Activated T-cell treated with anti-CD3 and anti-CD28 coated beads, Interleukin-2, amount 50 U/mL, for 72 hours (primary cell): ENCODE measurements at places on chromosomes 7 and 10. TPM values are rescaled to one million over a fixed set of nuclear protein-coding genes. Genes with fewer than 3 reads are reported as not detected.

- H3K27me3 ChIP-seq, result peaks cover 9% of the 10 kb centered on the region
- H3K27ac ChIP-seq, result no peak overlapping the region
Measured at GRCh38 chr10:122786269-122786668, 59.4 kb downstream of the CUZD1 start.

GRCh38 chr10:24552346-24553016 is 171.2 kb downstream of the ARHGAP21 start:
- no peak overlapping the region for H3K4me3 ChIP-seq
- no peaks in the 10 kb centered on the region for H3K36me3 ChIP-seq
- peaks cover 5% of the 10 kb centered on the region for H3K4me1 ChIP-seq
- no peak for DNase-seq
- H3K27ac ChIP-seq, result no peak overlapping the region
- H3K27me3 ChIP-seq, result peaks cover 17% of the 10 kb centered on the region

GRCh38 chr10:48554656-48555055 is 50.2 kb downstream of the ARHGAP22 start:
- no peaks in the 10 kb centered on the region for H3K36me3 ChIP-seq
- DNase-seq, result no peak
- no peak overlapping the region for H3K27ac ChIP-seq
- H3K27me3 ChIP-seq, result no peaks in the 10 kb centered on the region

- no peaks in the 10 kb centered on the region for H3K27me3 ChIP-seq
- H3K4me3 ChIP-seq, result no peak overlapping the region
- no peaks in the 10 kb centered on the region for H3K4me1 ChIP-seq
- H3K36me3 ChIP-seq, result no peaks in the 10 kb centered on the region
- DNase-seq, result no peak
Measured at GRCh38 chr7:125136341-125136740, 206.7 kb upstream of the POT1 start.

DNA sequence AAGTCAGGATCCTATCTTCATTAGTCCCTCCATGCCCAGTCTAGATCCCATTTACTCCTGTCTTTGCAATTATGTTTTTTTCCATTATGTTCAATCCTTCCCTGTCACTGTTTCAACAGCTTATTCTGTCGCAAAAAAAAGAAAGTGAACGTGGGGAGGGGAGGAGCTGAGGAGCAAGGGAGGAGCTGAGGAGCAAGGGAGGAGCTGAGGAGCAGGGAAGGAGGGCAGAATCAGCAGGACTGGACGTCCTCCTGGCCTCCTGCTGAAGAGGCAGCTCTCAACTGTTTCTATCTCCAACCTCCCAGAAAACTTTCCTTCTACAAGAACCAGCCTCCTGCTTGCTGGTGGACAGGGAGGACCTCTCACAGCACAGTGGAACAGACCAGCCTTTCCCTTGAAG is 26.0 kb downstream of the LARP4B start:
- peaks cover 45% of the 10 kb centered on the region for H3K4me1 ChIP-seq
- no peak overlapping the region for H3K4me3 ChIP-seq
- no peak overlapping the region for H3K27ac ChIP-seq
- H3K36me3 ChIP-seq, result no peaks in the 10 kb centered on the region
- no peaks in the 10 kb centered on the region for H3K27me3 ChIP-seq

GRCh38 chr7:37031571-37032257 is 307.4 kb upstream of the AOAH start:
- peak overlapping the region; percentile 16 for H3K27ac ChIP-seq
- peak; percentile 54 for DNase-seq
- H3K36me3 ChIP-seq, result no peaks in the 10 kb centered on the region
- peak overlapping the region; percentile 8 for H3K4me3 ChIP-seq

GRCh38 chr10:103894441-103894864 is 23.5 kb downstream of the STN1 start:
- peak overlapping the region; percentile 42 for H3K4me3 ChIP-seq
- peaks cover 52% of the 10 kb centered on the region for H3K4me1 ChIP-seq
- no peak for DNase-seq
- H3K27ac ChIP-seq, result peak overlapping the region; percentile 97
- no peaks in the 10 kb centered on the region for H3K27me3 ChIP-seq

GRCh38 chr7:157966490-157966889 is 621.1 kb downstream of the PTPRN2 start:
- no peak overlapping the region for H3K27ac ChIP-seq
- H3K4me3 ChIP-seq, result no peak overlapping the region
- no peaks in the 10 kb centered on the region for H3K27me3 ChIP-seq
- DNase-seq, result no peak
- H3K4me1 ChIP-seq, result no peaks in the 10 kb centered on the region

DNA sequence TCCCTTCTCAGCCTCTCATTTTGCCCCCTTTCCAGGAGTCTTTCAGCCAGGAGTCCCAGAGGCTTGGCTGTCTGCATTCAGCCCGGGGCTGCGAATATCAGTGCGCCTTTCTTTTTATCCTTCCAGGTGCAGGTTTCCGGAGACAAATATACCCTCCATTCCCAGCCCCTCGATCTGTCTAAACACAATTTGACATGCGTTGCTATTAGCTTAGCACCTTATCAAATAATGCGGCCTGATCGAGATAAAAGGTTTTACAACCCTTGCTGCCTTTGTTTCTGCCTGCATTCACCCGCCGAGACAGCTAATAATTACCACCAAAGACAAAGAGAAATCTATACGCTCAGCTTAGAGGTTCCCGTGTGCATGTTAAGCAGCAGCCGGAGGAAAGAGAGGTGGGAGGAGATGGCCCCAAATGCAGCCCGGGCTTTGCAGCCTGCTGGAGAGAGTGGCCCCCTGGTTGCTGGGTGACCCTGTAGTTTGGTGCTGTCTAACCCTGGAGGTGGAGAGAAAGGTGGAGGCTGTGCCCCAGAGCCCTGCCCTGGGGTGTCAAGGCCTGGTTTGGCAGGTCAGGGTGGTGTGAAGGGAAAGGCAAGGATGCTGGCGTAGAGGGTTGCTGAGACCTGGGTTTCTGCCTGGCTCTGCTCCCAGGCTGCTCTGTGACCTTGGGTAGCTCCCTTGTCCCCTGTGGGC is 185.3 kb downstream of the RPS24 start:
- peaks cover 31% of the 10 kb centered on the region for H3K27me3 ChIP-seq
- no peak overlapping the region for H3K4me3 ChIP-seq
- no peaks in the 10 kb centered on the region for H3K36me3 ChIP-seq

DNA sequence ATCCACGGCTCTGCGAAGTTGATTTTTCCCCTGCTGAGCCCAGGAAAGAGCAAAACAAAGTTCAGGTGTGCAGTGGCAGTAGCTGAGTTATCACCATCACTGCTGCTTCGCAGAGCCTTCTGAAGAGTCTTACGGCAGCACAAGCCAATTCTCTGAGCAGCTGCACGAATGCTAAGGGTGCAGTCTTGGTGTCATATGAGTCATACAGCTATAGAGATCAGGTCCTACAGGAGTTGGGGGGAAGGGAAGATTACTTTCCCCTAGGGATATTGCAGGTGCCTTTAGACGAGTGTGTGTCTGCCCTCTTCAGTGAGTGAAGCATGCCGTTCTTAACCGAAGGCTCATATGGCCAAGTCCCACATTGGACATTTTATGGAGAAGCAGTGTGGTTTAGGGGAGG is 227.8 kb downstream of the CELF2 start:
- no peaks in the 10 kb centered on the region for H3K27me3 ChIP-seq
- H3K4me1 ChIP-seq, result peaks cover 17% of the 10 kb centered on the region
- no peak for DNase-seq
- no peak overlapping the region for H3K4me3 ChIP-seq
- no peak overlapping the region for H3K27ac ChIP-seq

DNA sequence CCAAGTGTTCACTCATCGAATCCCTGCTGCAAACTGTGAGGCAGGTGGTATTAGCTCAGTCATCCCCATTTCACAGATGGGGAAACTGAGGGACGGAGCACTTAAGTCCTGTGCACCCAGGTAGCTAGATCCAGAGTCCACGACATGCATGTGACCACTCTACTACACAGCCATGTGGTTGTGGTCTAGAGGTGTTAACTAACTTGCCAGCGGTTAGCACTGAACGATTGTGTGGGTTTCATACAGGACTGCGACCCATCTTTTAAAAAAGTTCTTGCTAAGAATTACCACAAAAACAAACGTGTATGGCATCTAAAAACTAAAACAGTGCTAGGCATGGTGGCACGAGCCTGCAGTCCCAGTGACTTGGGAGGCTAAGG is 16.1 kb upstream of the ABCC2 start:
- no peak overlapping the region for H3K4me3 ChIP-seq
- H3K27me3 ChIP-seq, result no peaks in the 10 kb centered on the region
- no peaks in the 10 kb centered on the region for H3K4me1 ChIP-seq
- no peak for DNase-seq
- H3K27ac ChIP-seq, result no peak overlapping the region
- H3K36me3 ChIP-seq, result peaks cover 17% of the 10 kb centered on the region

DNA sequence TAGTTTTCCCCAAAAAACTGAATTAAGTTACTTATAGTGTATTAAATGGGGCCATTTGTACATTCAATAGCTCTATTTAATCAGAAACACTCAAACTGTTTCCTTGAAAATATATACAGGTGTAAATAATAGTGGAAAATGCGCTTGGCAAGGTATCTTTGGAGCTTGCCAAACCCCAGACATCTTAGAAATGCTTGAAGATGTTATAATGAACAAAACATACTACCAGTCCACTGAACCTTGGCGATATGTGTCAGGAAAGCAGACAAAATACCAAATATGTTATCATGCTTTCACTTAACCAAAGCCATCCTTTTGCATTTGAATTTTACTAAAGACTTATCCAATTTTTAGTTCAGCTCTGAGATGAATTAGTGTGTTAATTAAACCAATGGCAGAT is 352.7 kb upstream of the SEMA3A start:
- H3K36me3 ChIP-seq, result no peaks in the 10 kb centered on the region
- H3K27me3 ChIP-seq, result no peaks in the 10 kb centered on the region
- no peak overlapping the region for H3K27ac ChIP-seq
- no peak overlapping the region for H3K4me3 ChIP-seq

DNA sequence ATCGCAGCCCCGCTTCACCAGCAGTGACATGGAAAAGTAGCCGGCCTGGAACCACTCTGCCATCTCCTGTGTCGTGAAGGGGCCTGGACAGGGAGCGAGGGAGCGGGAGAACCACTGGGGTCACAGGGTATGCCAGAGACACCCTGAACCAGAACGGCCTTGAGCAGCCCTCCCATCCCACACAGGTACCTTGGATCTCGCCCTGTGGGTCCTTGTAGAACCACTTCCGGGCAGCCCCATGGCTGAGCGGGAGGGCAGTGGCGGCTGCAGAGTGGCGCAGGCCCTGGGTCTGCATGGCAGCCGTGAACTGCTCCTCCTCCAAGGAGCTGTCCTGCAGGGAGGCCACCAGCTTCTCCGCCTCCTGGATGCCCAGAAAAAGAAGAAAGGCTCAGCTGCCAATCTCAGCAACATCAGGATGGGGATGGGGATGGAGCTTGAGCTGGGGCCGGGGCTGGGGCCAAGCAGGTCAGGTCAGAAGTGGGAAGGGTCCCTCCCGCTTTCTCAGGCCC is 9.5 kb downstream of the GIGYF1 start:
- no peak overlapping the region for H3K4me3 ChIP-seq
- H3K27me3 ChIP-seq, result no peaks in the 10 kb centered on the region
- no peak for DNase-seq
- no peak overlapping the region for H3K27ac ChIP-seq
- peaks cover 7% of the 10 kb centered on the region for H3K36me3 ChIP-seq

- H3K4me1 ChIP-seq, result peaks cover 18% of the 10 kb centered on the region
- H3K4me3 ChIP-seq, result peak overlapping the region; percentile 84
- no peak for DNase-seq
- no peak overlapping the region for H3K27ac ChIP-seq
- H3K36me3 ChIP-seq, result peaks cover 9% of the 10 kb centered on the region
Measured at GRCh38 chr7:32943252-32944030, 13.8 kb upstream of the FKBP9 start.

DNA sequence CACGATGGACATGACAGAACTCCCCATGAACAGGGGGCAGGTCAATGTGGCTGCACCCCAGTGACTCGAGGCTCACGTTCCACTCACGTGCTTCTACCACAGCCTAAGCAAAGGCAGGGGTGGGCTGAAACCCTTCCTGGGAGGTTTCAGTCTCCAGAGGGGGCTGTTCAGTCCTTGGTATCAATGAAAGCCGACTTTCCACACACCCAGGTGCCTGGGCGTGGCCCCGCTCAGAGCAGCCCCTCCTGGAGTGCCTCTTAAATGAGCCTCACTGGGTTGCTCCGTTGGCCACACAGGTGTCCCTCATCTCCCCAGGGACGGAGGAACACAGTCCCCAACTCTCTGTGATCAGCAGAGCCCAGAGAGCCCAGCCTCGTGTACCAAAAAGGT is 90.5 kb upstream of the PDGFA start:
- peaks cover 25% of the 10 kb centered on the region for H3K36me3 ChIP-seq
- H3K27me3 ChIP-seq, result no peaks in the 10 kb centered on the region
- H3K27ac ChIP-seq, result peak overlapping the region; percentile 83
- H3K4me3 ChIP-seq, result peak overlapping the region; percentile 58
- peaks cover 81% of the 10 kb centered on the region for H3K4me1 ChIP-seq
- DNase-seq, result no peak

GRCh38 chr10:78627254-78627795 is 441.4 kb upstream of the ZMIZ1 start:
- DNase-seq, result no peak
- peaks cover 25% of the 10 kb centered on the region for H3K4me1 ChIP-seq
- no peak overlapping the region for H3K27ac ChIP-seq
- no peak overlapping the region for H3K4me3 ChIP-seq

DNA sequence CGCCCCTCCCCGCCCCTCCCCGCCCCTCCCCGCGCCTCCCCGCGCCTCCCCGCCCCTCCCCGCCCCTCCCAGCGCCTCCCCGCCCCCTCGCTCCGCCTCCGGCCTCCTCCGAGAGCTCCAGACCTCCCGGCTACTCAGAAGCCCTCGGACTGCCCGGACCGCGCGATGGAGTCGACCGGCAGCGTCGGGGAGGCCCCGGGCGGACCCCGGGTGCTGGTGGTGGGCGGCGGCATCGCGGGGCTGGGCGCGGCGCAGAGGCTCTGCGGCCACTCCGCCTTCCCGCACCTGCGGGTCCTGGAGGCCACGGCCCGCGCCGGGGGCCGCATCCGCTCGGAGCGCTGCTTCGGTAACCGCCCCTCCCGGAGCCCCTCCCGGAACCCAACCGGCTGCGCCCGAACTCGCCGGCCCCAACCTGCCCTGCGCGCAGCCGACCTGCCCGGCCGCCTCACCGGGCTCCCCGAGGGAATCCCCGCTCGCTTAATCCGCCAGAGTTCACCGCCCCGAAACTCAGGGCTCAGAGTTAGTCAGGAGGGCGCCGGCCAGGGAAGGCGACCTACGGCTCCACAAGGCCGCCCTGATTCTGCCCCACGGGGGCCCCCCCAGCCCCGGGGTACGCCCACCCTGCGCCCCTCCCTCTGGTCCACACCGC is at the start of gene PAOX:
PAOX (plus strand) TSS at position 111 of the 649 bp plus-strand sequence; CDS start at position 166, 55 bp downstream.
- peak; percentile 75 for DNase-seq
- peak within 1 kb of the TSS; percentile 81 for H3K4me3 ChIP-seq
- no peaks in the 10 kb centered on the region for H3K4me1 ChIP-seq
- no peak within 1 kb of the TSS for H3K27ac ChIP-seq
- no peaks in the 10 kb centered on the region for H3K36me3 ChIP-seq

GRCh38 chr10:96670786-96671185 is 49.5 kb downstream of the PIK3AP1 start:
- DNase-seq, result no peak
- peak overlapping the region; percentile 64 for H3K27ac ChIP-seq
- H3K36me3 ChIP-seq, result no peaks in the 10 kb centered on the region

The TWIST1 gene
- 0.48 TPM for total RNA-seq

The NEUROD6 gene
- not detected for total RNA-seq

The CYP2C19 gene
- 0.42 TPM for total RNA-seq

The PRLHR gene
- not detected for total RNA-seq

The ADAM8 gene
- 218 TPM for total RNA-seq

The MINDY4 gene
- total RNA-seq, result 1.9 TPM

The CYP26C1 gene
- not detected for total RNA-seq
